ENCODE measurements at places on chromosomes 6 and 20. TPM values are rescaled to one million over a fixed set of nuclear protein-coding genes. Genes with fewer than 3 reads are reported as not detected.

DNA sequence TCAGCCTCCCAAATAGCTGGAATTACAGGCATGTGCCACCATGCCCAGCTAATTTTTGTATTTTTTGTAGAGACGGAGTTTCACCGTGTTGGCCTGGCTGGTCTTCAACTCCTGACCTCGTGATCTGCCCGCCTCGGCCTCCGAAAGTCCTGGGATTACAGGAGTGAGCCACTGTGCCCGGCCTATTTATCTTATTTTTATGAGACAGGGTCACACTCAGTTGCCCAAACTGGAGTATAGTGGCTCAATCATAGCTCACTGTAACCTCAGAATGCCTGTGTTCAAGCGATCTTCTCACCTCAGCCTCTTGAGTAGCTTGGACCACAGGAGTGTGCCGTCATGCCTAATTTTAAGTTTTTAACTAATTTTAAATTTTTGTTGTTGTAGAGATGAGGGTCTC lies 114.4 kb downstream of the JARID2 start:
- DNase-seq: no peak

GRCh38 chr6:113690281-113691259 lies 166.6 kb upstream of the MARCKS start:
- peak; percentile 42 for DNase-seq

DNA sequence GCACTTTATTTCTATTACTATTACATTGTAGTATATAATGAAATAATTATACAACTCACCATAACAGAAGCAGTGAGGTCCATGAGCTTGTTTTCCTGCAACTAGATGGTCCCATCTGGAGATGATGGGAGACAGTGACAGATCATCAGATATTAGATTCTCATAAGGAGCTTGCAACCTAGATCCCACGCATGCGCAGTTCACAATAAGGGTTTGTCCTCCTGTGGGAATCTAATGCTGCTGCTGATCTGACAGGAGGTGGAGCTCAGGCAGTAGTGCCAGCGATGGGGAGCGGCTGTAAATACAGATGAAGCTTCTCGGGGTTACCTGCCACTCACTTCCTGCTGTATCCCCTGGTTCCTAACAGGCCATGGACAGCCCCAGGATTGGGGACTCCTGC lies 139.5 kb upstream of the TCF21 start:
- no peak for DNase-seq

- DNase-seq: no peak
Measured at GRCh38 chr20:62129731-62130531, 7.7 kb downstream of the LSM14B start.

- DNase-seq: no peak
Measured at GRCh38 chr20:10076126-10077080, 41.6 kb downstream of the ANKEF1 start.

- peak; percentile 89 for DNase-seq
Measured at GRCh38 chr6:157322792-157323254, 496 bp downstream of the TMEM242 start.

The TMEM200A gene
- 0.21 TPM for total RNA-seq

The GNMT gene
- total RNA-seq: 0.50 TPM

The TFAP2A gene
- total RNA-seq: 0.23 TPM

Data from activated CD4-positive, alpha-beta T cell treated with anti-CD3 and anti-CD28 coated beads for 36 hours (primary cell).